OCI-M1 (cell line): ENCODE measurements at places on chromosomes 3 and 15.

- no peak for DNase-seq
Measured at GRCh38 chr3:166688665-166689064, 691.4 kb downstream of the ZBBX start.

DNA sequence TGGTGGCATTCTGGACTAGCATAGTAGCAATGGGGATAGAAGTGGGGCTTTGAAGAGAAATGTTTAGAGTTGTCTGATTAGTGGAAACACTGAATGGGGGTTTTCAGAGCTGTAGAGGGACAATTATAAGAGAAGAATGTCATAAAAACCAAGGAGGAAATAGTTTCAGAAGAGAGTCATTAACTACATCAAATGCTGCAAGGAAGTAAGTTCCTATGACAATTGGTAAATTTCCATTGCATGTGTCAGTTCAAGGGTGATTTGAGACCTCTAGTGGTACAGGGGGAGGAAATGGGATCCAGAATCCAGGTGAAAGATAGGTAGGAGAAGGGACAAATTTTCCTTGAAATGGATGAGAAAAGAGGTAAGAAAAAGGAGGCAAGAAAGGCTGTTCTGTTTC lies 68.3 kb upstream of the TBC1D5 start:
- peak; percentile 22 for DNase-seq

GRCh38 chr3:120634539-120634938 lies 38.4 kb downstream of the NDUFB4 start:
- no peak for DNase-seq

DNA sequence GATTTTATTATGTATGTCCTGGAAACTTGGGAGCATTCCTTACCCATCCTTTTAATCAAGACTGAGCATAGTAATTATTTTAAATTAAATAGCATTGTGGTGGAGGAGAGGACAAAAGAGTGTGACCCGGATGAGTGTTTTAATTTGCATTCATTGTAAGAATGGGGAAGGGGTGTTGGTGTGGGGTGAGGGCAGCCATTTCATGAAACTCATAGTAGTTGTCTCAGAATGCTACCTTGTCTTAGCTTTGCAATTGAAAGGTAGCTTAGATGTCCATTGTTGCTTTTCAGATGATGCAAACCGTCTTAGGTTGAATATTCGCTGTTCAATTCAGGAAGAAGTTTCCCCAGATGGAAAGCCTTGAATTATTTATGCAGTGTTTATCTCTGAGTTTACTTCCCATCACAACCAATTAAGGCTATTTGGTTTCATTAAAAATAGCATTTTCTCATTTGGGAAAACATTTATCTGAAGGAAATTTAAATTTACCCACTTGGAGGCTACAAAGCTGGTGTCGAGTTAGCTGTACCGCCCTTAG lies 328.4 kb downstream of the FEZF2 start:
- no peak for DNase-seq

DNA sequence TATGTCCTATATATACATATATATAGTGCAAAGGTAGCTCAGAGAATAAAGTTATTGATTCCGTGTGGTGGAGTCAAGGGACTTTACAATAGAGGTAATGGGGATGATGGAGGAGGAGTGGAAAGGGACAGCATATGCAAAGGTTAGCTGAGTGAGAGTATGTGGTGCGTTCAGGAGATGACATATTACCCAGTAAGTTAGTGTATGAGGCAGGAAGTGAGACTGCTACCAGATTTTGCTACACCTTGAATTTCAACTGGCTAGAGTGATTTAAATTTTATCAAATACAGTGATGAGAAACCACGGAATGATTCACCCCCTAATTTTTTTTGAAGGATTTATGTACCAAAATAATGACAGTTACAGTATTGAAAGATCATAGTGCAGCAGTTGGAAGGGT lies 2.8 kb downstream of the ACTL6A start:
- no peak for DNase-seq

GRCh38 chr3:47028146-47028545 lies 48.7 kb downstream of the NBEAL2 start:
- no peak for DNase-seq

GRCh38 chr15:55681631-55682030 lies 61.3 kb downstream of the PRTG start:
- DNase-seq: peak; percentile 76

GRCh38 chr3:75254685-75255084 lies 409.4 kb upstream of the FRG2C start:
- DNase-seq: no peak

- DNase-seq: no peak
Measured at GRCh38 chr3:11455956-11456355, 183.8 kb downstream of the ATG7 start.

GRCh38 chr15:32029862-32030781 lies at the start of gene CHRNA7:
Gene CHRNA7 (plus strand): TSS chr15:32030515. CDS start chr15:32030595, 80 bp downstream.
- no peak for DNase-seq

GRCh38 chr3:36918050-36918449 lies 26.8 kb downstream of the TRANK1 start:
- DNase-seq: peak; percentile 72
